ENCODE measurements at places on chromosomes 16 and 17.

GRCh38 chr17:55661256-55661758 lies 61.4 kb downstream of the TMEM100 start:
- DNase-seq = no peak

GRCh38 chr16:27549464-27549745 lies 308 bp downstream of the GTF3C1 start:
- no peak for DNase-seq

- DNase-seq = no peak
Observed at GRCh38 chr17:15403276-15403939, 62.0 kb upstream of the TEKT3 start.

DNA sequence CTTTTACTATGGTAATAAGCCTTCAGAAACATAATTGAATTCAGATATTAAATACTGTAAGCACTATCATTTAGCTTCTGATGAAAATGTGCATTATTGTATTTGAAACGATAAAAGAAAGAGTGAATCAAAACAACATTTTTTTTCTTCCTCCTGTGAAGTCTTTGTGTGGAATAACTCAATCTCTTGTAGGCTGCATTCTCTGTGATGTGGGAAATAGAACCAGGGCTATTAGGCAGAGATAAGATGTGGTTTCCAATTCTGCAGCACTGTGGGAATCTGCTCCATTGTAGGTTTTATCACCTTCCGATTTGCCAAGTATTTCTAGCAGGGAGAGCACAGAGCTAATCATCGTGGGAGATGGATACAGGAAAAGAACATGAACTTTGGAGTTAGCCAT lies 624.5 kb downstream of the RBFOX1 start:
- DNase-seq = no peak

GRCh38 chr16:54284931-54285413 lies 1.6 kb downstream of the IRX3 start:
- no peak for DNase-seq

GRCh38 chr17:17416400-17417360 lies 60.1 kb upstream of the MED9 start:
- no peak for DNase-seq

DNA sequence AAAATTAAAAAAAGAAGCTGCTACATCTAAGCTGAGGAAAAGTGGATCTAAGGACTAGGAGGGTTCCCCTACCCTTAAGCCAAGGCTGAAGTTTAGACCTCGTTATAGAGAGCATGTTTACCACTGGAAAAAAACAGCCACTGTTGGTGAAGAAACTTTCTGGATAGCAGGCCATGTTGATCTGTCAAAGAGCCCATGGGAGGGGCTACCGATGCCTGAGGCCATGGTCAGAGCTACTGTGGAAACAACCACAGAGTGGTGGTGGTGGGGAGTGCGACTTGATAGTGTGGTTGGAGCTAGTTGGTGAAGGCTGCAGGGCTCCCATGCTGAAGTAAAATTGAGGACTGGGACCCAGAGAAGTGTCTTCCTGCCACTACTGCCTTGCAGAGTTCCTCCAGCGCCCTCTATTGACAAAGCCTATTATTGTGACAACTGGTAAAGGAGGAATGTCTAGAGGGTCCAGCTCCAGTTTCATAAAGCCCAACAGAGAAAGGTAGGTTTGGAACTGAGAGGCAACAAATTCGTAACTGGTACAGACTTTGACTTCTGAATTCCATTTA lies 12.7 kb upstream of the FAM20A start:
- no peak for DNase-seq

GRCh38 chr17:65855245-65855644 lies 293.8 kb upstream of the AXIN2 start:
- DNase-seq = no peak

- DNase-seq = no peak
Observed at GRCh38 chr16:81532491-81533174, 88.0 kb downstream of the CMIP start.

DNA sequence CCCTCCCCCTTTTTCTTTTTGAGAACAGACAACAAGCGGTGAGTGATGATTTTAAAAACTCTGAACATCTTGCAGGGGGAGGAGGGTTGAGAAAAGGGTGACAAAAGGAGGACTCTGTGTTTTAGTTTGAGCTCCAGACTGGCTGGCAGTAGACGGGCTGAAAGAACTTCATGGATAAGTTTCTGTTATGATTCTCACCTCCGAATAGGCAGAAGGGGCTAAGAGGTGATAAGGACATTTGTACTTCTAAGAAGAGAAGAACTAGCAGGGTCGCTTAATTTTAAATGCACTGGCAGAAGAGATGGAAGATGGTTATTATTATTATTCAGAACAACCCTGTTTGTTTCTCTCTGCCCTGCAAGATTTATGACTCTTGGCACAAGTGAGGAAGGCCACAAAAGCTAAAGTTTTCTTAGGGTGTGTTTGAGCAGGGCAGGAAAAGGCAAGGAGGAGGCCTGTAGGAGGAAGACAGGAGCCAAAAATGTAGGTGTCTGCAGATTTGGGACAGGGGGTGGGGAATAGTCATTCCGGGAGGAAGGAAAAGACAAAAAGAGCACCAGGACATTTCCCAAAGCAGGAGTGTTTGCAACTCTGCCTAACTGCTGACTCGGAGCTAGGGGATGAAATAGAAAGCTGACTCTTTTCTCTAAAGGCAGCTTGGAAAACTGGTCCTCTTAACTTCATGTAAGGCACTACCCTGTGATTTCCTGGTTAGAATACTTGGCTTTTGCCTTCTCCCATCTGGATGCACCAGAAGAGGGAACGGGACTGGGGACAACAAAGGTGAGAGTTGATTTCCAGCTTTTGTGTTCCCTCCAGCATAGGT lies 11.9 kb upstream of the HOXB2 start:
- DNase-seq = no peak

DNA sequence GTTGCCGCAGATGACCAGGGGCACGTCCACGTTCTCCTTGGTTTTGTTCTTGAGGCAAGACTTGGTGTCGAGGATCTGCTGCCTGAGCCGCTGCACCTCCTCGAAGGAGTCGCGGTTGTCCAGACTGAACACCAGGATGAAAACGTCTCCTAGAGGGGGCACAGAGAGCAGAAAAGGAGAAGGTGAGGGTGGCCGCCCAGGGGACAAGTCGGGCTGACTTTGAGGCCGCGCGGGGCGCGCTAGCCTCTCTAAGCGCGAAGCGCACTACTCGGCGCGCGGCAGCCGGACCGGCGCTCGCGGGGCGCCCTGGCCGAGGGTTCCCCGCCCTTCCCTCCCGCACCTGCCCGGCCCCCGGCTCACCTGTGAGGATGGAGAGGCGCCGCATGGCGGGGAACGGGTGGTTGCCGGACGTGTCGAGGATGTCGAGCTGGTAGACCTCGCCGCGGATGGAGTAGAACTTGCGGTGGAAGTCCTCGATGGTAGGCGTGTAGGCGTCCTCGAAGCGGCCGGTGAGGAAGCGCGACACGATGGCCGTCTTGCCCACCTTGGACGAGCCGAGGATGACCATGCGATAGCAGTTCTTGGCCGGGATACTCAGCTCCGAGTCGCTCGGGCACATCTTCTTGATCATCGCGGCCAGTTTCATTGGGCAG lies 533 bp downstream of the RASD1 start:
- DNase-seq = no peak

DNA sequence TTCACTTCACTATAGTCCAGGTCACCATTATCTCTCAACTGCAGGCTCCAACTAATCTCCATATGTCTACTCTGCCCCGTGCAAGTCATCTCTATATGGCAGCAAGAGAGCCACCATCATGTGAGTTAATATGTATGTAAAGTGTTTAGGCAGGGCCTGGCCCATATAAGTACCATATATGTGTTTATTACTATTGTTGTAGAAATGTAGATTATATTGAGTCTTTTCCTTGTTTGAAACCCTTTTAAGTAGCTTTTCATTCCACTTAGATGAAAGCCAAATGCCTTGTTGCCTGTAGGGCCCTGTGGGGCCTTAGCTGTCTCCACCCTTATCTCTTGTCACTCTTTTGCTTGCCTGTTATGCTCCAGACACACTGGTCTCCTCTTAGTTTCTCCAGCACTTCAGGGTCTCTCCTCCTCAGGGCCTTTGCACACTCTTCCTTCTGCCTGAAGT lies 164.0 kb downstream of the PHKB start:
- no peak for DNase-seq

DNA sequence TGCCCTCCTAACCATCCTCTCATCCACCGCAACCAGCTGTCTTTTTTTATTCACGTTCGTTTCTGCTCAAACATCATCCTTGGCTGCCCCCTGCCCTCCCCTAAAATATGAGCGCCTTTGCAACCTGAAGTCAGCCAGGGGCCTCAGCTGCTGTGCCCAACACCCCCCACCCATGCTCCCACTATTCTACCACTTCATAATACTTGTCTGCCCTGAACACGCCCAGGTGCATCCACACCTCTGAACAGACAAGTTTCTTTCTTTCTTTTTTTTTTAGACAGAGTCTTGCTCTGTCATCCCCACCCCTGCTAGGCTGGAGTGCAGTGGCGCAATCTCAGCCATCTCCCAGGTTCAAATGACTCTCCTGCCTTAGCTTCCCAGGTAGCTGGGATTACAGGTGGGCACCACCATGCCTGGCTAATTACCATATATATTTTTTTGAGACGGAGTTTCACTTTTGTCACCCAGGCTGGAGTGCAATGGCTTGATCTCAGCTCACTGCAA lies 26.9 kb downstream of the CEP295NL start:
- DNase-seq = no peak

DNA sequence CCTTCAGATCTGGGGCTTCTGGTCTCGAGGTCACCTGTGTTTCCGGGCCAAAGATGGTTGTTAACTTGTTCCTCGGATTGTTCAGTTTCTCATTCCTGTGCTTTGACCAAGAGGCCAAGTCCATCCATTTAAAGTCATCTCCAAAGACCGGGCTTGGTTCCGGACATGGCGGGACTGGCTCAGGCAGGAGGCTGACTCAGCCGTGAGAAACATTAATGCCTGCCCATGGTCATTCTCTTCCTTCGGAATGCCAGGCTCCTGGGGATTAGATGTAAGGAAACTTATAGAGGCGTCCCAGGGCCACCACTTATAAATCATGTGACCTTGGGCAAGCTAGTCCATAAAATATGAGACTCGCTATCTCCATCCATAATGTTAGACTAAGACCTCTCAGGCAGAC lies 13.6 kb upstream of the NKD1 start:
- DNase-seq = no peak

DNA sequence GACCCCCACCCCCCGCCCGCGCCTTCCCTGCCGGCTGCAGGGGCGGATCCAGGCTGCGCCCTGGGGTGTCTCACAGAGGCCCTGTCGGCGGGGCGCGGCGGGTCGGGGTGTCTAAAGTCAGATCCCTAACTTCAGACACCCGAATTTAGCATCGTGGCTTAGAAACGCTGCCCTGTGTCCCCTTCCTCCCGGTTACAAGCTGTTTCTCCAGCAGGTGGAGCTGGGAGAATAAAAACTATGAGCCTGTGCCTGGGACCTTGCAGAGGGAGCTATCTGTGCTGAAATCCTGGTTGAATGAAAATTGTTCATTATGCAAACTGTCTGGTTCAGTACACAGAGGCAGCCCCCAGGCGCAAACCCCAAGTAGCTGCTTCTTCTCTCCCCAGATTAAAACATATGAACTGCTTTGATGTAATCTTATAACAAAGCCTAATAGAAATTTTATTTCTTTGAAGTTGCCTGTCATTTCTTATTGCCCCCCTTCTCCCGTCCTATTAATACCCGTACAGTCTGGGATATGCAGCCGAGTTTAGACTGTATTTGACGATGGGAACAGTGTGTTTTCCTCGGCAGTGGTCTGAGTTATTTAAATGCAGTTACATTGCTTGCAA lies 79.0 kb downstream of the RPA1 start:
- no peak for DNase-seq

DNA sequence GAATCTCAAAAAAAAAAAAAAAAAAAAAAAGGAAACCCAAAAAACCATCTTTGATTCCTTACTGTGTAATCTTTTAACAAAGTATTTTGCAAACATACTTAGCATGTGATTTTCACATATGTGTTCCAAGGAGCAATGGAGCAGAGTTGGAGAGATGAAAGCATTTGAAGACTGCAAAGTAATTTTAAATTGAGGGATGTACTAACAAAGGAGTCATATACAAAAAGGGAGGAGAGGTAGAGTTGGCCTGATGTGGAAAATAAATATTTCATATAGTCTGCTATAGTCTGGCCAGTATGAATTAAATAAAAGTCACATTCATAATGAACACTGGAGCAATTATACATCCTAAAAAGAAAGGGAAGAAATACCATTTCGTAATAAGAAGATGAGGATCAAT lies 265.8 kb upstream of the TBX2 start:
- DNase-seq = no peak

- peak; percentile 31 for DNase-seq
Observed at GRCh38 chr17:75288770-75289114, 491 bp downstream of the SLC25A19 start.

DNA sequence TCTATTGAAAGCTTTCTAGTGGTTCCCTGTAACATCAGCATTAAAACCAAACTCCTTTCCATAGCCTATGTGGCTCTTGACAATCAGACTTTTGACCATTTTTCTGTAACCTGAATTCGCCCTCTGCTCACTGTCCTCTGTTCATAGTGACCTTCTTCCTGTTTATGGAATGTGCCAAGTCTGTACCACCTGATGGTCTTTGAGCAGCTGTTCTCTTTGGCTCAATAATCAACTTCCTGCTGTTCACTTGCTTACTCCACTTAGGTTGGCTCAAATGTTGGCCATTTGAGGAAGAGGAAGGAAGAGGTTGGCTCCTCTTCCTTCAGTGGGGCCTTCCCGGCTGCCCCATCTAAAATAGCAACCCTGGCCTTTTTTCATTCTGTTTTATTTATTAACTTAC lies 251.5 kb downstream of the CA10 start:
- no peak for DNase-seq
